ENCODE measurements at places on chromosomes 7 and 10.

GRCh38 chr10:89750441-89750840 lies 49.1 kb downstream of the KIF20B start:
- no peak for DNase-seq

DNA sequence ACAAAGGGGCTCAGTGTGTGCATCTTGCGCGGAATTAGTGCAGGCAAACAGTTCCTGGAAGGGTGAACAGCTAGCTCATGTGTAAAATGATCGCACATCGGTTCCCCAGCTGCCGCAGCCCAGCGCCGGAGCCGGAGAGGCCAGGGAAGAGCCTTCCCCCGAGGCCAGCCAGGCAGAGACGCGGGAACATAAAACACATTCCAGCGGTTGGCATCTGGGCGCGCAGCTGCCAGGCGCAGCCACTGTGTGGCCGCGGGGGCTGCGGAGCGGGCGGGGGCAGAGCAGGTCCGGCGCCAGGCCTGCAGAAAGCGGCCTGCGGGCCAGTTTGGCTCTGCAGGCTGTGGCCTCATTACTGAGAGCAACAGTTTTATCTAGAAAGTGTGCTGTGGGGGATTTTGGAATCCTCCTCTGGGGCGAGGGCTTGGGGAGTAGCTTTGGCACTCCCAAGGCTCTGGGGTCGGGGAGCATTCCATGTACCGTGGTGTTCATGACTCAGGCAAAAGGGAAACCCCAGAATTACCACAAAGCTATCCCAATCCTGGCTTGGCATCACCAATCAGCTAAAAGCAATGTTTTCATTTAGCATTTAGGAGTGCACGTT lies 74.3 kb downstream of the SAMD9 start:
- DNase-seq: no peak

- DNase-seq: no peak
Measured at GRCh38 chr10:109962247-109962646, 38.9 kb upstream of the XPNPEP1 start.

DNA sequence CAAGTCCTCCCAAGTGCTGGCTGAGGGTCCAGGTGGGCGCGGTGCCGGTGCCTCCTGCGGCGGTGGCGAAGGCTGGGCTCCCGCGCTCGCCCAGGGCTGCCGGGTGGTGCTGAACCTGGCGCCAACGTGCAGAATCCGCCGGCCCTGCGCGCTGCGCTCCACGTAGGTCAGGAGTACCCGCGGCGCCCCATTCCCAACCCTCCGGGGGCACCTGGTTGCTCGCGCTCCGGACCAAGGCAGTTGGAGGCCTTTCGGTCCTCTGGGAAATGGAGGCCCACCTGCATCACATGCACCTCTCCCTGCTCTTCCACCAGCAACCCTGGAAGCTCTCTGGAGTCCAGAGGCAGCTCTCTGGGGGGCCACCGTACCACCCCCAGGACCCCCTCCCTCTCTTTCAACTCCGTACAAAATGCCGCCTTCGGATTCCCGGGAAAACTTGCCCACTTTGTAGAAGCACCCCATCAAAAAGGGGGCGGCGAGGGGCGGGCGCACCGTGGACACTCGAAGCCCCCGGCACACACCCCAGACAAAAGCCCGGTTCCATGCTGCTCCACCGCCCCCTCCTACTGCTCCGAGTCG lies 745 bp downstream of the SLC16A9 start:
- no peak for DNase-seq

GRCh38 chr10:59672150-59672875 lies 37.3 kb downstream of the SLC16A9 start:
- no peak for DNase-seq

DNA sequence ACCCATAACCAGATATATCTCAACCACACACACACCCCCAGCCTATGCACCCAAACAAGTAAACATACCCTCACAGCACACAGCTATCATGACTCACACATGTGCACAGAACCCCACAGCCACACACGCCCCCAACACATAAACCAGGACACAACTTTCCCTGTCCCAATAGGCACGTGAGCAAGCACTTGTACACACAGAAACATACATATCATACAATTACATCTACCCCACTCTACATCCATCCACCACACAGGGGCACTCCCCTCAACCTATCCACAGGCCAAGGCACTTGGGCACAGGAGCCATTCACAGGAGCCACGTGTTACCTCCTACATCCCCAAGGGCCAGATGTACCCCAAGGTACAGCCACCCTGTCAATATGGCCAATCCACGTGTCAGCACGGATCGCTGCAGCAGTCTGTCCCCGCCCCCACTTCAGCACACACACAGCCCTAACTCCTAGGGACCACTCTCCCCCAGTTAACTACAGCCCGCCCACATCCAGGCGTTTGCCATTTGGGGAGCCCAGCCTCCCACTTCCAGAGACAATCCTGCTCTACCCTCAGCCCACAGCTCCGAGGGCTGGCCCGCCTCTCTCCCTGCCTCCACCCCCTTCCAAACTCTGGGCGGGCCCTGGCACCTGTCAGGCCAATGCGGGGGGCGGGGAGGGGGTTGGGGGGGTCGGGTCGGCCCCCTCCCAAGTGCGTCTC lies 163.5 kb downstream of the SH3PXD2A start:
- no peak for DNase-seq

DNA sequence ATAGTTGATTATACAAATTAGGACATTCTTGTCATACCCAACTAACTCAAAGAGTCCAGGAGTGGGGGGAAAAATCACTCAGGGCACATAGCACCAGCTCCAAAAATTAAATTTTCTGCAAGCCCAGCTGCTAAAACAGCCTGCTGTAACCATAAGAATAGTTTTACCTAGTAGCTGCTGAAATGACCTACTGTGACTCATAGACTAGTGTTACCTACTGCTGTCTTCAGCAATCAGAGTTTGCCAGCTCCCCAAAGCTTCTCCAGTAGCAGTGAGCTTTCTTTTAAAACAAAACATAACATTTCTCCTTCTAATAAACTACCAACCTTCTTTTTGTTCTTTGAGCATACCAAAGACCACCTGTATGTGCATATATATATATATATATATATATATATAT lies 4.2 kb upstream of the ARHGAP12 start:
- no peak for DNase-seq

DNA sequence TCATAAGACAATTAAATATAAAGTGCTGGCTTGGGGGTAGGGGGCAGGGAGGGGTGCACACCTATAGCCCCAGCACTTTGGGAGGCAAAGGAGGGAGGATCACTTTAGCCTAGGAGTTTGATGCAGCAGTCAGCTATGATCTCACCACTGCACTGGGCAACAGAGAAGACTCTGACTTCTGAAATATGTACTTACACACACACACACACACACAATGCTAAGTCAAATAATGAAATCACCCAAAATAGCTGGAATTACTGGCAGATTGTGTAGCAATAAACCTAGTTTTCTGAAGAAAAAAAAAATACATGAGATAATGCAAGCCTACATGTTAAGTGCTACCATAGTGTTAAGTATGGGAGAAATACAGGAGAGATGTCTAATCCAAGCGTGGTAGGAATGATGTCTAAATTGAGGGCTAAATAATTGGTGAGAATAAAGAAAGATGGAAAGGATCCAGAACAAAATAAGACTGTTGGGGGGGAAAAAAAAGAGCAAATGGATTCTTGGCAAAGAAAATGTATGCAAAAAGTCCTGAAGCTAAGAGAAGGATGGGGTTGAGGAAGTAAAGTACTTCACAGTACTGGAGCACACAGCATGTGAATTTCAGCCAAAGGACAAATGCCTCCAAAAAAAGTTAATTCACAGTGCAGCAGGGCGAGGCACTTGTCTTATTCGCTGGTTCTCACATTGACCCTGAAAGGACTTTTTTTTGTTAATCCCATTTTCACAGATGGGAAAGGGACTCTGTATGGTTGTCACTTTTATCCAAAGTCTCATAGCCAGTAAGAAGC lies 73.9 kb downstream of the IGF2BP3 start:
- DNase-seq: no peak

- DNase-seq: no peak
Measured at GRCh38 chr7:112701456-112701855, 88.7 kb downstream of the TMEM168 start.

- DNase-seq: no peak
Measured at GRCh38 chr10:51960494-51960895, 261.1 kb upstream of the CSTF2T start.

DNA sequence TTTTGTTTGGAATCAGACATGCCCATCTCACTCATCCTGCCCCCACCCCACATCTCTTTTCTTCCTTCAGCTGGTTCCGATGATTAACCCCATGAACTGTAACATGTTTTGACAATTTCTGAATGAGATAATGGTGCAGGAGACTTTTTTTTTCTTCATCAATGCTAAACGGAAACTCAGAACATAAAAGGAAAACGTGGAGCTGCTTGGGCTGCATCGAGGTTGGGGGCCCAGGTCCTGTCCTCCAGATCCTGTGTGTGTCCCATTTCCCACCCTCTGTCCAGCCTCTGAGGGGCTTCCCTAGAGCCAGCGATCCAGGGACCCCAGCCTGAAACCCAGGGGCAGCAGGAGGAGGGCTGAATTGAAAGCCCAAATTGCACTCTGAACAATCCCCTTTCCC lies 263.8 kb upstream of the GRB10 start:
- no peak for DNase-seq

GRCh38 chr7:114988026-114988425 lies 66.1 kb downstream of the MDFIC start:
- DNase-seq: no peak

GRCh38 chr10:7460006-7460405 lies 49.2 kb upstream of the SFMBT2 start:
- DNase-seq: no peak

GRCh38 chr7:155682484-155682883 lies 38.0 kb downstream of the RBM33 start:
- no peak for DNase-seq

DNA sequence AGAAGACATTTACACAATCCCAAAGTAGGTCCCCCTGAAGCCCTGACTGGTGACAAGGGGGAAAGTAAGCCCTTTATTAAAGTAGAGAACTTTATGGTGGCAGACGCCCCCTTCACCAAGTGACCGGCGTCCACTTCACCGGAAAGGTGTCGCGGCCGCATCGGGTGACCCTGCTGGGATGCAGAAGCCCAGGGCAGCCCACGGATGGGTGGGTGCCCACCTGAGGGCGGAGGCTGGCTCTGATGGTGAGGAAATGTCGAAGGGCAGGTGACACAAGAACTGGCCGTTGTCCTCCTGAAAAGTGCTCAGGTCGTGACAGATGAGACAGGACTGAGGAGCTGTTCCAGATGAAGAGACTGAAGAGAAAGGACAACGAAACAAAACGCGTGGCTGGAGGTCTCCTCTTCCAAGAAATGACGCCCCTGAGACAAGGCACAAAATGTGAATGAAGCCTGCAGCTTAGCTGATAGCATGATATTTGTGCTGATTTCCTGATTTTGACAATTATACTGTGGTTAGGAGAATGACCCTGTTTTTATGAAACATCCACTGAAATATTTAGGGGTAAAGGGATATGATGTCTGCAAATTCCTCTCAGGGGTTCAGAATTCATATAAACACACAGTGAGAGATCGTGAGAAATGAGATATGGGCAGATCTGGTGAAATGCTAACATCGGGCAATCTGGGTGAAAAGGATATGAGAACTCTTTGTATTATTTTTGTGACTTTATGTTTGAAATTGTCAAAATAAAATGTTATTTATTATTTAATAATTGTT lies 123.9 kb downstream of the PRKAG2 start:
- no peak for DNase-seq

GRCh38 chr10:22086730-22087401 lies 83.3 kb upstream of the DNAJC1 start:
- no peak for DNase-seq

GRCh38 chr7:23893942-23894891 lies 184.2 kb downstream of the STK31 start:
- DNase-seq: peak; percentile 46

DNA sequence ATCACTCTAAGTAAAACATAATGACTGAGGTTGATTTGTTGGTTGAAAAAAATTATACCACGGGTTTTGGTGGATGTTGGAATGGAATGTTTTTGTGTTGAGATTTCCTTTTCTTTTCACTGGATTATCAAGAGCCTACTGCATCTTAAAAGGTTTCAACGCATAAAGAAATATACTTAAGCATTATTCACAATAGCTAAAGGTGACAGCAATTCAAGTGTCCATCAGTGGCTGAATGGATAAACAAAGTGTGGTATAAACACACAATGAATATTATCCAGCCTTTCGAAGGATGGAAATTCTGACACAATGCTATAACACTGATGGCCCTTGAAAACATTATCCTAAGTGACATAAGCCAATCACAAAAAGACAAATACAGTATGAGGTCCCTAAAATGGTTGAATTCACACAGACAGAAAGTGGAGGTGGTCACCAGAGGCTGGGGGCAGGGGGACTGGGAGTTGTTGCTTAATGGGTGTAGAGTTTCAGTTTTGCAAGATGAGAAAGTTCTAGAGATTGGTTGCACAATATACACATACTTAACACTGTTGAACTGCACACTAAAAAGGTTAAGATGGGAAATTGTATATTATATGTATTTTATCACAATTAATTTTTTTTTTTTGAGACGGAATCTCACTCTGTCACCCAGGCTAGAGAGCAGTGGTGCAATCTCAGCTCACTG lies 122.3 kb downstream of the NRP1 start:
- DNase-seq: no peak

- no peak for DNase-seq
Measured at GRCh38 chr7:150524018-150524417, 9.3 kb downstream of the GIMAP7 start.

- DNase-seq: no peak
Measured at GRCh38 chr10:69505636-69506318, 54.5 kb downstream of the TSPAN15 start.

GRCh38 chr7:158815083-158815799 lies 14.1 kb downstream of the ESYT2 start:
- DNase-seq: no peak

DNA sequence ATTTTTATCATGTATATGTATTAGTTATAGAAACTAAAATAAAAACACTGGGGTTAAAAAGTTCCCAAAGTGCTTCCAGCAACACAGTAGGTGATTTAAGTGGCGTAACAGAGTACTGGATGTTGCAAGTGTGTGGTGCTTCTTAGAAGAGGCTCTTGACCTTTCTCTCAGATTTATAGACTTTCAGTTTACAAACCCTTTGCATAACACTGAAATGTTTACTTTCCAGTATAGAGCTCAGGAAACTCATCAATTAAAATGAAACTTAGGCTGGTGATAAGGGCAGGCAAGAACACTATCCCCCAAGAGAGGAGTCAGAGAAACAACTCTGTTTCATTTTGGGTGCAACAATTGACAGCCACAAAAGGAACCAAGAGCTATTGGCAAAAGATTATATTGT lies 27.5 kb upstream of the SMC3 start:
- DNase-seq: no peak

GRCh38 chr10:78715435-78715834 lies 353.3 kb upstream of the ZMIZ1 start:
- DNase-seq: no peak

GRCh38 chr7:107359520-107360316 lies 110.1 kb upstream of the GPR22 start:
- DNase-seq: no peak

GRCh38 chr7:69840248-69840647 lies 242.0 kb downstream of the AUTS2 start:
- no peak for DNase-seq

- no peak for DNase-seq
Measured at GRCh38 chr10:7611909-7612308, 54.9 kb downstream of the ITIH5 start.

GRCh38 chr7:152911922-152912321 lies 152.4 kb downstream of the ACTR3B start:
- no peak for DNase-seq

Data from GF-D8 (cell line).